ENCODE measurements at places on chromosomes 7 and 10.

GRCh38 chr10:125340903-125341302 is 180.5 kb upstream of the CTBP2 start:
- no peak for DNase-seq

- no peak for DNase-seq
Measured at GRCh38 chr7:26850193-26850651, 14.2 kb downstream of the SKAP2 start.

- peak; percentile 81 for DNase-seq
Measured at GRCh38 chr10:84946904-84947303, 618.5 kb downstream of the CCSER2 start.

GRCh38 chr10:17387861-17388503 is 66.4 kb downstream of the ST8SIA6 start:
- DNase-seq: peak; percentile 37

GRCh38 chr7:90469554-90469953 is at the start of gene PTTG1IP2:
Gene PTTG1IP2 (plus strand): TSS chr7:90469639. CDS start chr7:90469787, 148 bp downstream.
- DNase-seq: no peak

All from NCI-H1105 (cell line).